Activated CD8-positive, alpha-beta memory T cell treated with anti-CD3 and anti-CD28 coated beads for 1 hour (primary cell): ENCODE measurements at places on chromosomes 5 and 9.

DNA sequence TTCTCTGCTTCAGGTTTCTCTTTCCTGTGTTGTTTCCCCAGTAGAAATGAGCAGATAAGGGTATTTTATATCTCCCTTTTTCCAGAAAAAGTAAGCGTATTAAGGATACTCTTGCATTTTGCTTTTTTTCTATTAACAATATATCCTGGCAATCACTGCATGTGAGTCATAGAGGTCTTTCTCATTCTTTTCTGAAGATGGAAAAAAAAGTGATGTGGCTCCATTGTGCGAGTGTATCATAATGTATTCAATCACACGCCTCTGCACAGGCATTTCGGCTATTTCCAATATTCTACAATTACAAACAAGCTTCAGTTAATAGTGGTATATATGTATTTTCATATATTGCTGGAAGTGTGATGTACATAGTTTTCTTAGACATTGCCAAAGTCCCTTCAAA is 155.9 kb downstream of the MED27 start:
- DNase-seq, result no peak

- no peak for DNase-seq
Observed at GRCh38 chr9:19283072-19283710, 52.7 kb downstream of the DENND4C start.

DNA sequence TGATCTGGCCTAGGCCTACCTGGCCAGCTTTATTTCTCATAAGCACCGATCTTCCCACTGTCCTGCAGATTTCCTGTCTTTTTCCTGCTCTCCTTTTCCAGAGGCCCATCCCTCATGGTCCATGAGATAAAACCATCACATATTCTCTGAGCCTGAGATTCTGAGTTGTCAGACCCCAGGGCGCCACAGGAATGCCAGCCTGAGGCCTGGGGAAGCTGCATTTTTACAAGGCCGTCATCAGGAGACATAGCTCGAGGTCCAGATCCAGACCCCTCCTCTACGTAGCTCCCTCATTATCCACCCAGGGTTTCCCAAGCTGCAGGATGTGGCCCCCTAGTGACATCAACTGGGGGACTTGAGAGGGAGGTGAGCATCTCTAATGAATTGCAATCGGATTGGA is 204.3 kb downstream of the ATPSCKMT start:
- DNase-seq, result no peak

- DNase-seq, result no peak
Observed at GRCh38 chr5:83222906-83223305, 145.6 kb downstream of the XRCC4 start.

DNA sequence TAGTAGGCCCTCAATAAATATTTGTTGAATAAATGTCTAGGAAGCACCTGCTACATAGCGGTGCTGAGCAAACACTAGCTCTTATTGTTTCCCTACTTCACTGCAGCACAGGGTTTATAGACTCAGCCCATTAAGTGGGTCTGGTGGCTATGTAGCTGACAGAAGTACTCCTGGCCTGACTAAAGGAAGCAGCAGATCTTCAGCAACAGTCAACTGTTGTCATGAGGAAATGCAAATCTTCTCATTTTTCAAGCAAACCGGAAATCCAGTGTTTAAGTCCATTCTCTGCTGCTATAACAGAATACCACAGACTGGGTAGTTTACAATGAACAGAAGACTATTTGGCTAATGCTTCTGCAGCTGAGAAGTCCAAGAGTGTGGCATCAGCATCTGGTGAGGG is 2.8 kb upstream of the TEX10 start:
- no peak for DNase-seq

GRCh38 chr5:156402387-156402921 is 75.5 kb downstream of the SGCD start:
- DNase-seq, result no peak

- no peak for DNase-seq
Observed at GRCh38 chr5:116751684-116752083, 177.1 kb upstream of the SEMA6A start.

DNA sequence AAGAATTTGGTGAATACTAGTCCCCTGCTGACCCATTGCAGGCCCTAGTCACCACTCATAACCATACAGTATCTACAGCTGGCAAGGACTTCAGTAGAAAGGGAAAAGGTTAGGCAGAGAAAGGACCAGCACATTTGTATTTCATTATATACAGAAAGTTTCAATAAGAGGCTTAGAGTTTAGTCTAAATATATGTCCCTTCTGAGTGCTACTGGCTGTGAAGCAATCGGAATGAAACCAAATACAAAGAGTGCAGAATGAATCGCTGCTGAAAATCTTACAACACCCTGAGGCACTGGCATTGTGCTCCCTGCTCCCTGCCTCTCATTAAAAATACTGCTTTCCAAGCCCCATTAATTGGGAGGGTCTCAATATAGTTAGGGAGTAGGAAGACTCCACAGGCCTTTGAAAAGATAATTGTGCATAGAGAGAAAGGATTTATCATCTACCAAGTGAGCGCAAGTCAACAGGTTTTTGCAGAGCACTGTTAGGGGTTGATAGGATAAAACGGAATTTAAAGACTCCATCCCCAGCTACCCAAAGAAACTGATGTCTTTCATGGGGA is 110.8 kb downstream of the SLC1A3 start:
- no peak for DNase-seq

GRCh38 chr5:66675406-66675805 is 79.2 kb downstream of the MAST4 start:
- no peak for DNase-seq

DNA sequence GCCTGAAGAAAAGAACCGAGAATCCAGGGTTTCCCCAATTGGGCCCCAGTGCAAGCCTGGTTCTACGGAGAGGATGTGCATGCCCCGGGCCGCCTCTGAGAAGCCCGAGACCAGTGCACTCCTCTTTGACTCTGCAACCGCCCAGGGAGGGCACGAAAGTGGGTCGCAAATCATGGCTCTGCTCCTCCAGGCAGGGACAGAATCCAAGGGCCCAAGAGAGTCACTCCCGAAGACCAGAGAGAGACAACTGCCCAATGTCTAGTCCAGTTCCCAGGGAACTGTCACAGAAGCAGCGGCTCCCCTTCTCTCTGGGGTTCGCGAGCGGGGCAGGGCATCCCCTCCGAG is 107.8 kb downstream of the PSD2 start:
- DNase-seq, result no peak

- no peak for DNase-seq
Observed at GRCh38 chr5:136242611-136243010, 49.6 kb upstream of the SMIM32 start.

DNA sequence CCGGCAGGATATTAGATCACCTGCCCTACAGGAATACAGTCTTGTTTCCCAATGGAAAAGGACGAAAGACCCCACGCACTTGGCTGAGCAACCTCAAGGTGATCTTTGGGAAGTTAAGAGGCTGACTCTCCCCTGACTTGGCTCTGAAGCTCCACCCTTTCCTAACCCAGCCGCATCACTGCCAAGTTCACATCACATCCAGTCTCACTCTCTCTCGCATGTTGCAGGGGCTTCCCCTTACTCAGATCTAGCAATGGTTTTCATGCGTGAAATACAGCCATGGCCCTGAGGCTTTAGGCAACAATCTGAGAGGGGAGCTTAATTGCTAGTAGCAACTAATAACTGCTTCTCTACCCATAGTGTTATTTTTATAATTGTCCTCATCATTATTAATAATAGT is 211.6 kb downstream of the DOCK8 start:
- no peak for DNase-seq

GRCh38 chr5:137096149-137097103 is 402.7 kb downstream of the SPOCK1 start:
- no peak for DNase-seq

DNA sequence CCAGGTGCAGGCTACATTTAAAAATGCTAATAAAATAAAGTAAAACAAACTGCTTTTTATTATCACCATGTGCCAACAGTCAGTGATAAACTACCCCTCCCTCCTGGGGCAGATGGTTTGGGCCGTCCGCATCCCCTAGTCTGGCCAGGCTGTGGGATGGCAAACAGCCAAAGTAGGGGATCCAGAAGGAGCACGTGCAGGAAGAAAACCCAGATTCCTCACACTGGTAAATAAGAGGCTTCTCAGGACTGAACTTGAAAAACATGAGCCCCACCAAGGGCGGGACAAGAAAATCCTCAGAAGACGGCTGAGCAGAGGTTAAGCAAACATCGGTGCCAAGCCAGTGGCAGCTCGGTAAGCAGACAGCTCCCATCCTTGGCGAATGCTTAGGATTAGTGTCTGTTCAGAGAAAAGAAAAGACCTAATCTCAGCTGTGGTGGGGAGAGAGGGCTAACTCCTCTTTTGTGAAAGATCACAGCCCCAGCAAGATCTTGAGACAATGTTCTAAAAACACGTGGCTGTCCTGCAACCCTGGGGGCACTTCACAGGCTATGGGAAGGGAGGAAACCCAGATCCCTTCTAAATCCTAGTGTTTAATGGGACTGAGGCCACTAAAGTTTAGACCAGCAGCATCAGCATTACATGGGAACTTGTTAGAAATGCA is 46.5 kb upstream of the GDNF start:
- no peak for DNase-seq

DNA sequence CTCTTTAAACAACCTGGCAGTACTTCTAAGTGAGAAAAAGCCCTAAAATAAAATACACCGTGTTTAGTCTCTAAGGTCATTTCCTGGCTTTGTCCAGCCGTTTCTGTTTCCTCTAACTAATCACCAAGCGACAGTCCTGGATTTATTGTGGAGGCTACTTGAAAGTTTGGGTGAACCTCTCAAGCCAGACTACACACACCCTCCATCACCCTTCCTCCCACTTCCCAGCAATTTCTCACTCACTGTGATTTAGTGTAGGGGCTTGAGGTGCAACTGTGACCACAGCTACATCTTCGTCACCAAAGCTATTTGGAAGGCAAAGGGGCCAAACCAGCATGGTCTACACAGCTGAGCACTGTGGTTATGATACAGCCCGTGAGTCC is 240.0 kb upstream of the SLC24A2 start:
- no peak for DNase-seq

DNA sequence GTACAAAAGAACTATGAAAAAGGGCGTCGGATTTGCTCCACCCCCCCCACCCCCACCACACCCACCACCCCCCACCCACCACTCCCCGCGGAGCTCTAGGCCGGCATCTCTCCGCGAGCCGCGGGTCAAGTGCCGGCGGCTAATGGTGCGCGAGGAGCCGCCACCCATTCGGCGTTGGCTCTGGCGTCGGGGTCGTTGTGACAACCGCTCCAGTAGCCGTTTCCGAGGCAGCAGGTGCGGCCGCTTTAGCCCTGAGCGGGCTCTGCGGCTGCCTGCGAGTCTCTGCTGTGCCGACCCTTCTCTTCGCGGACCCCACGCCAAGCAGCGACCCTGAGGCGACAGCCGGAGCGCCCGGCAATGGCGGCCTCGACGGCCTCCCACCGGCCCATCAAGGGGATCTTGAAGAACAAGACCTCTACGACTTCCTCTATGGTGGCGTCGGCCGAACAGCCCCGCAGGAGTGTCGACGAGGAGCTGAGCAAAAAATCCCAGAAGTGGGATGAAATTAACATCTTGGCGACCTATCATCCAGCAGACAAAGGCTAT is at the start of gene PPP1R2B:
Gene PPP1R2B (plus strand): TSS at position 90 of the 546 bp plus-strand sequence. CDS start 268 bp downstream, at position 358.
- DNase-seq, result no peak

DNA sequence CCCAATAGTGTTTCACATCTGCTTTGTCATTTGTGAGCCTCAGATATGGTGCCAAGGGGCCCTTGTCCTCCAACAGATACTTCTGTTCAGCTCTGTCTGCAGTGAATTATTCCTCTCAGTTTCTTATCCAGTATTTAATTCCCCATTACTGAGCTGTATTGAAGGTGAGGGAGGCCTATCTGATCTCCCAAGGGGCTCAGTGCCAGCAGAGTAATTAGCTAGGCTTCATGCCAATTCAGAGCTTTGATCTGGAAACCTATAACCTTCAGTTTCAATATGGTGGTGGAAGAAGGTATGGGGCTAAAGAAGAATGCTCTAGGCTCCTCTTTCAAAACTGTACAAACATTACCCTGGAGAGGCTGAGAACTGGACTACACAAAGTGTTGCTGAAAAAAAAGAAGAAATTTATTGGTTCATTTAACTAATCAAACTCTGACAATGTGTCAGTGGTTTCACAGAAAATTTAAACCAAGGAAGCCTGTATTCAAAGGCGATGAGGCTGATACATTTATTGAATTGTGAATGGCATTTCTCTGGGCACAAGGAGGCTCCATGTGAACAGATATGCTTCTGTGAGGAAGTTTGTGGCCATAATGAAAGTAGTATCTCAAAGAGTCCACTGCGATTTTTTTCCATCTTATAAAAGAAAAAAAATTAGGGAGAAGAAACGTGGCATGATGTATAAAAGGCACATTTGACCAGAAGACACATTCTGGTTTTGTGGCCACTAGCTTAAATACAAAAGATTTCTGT is 397.8 kb downstream of the TLE4 start:
- no peak for DNase-seq

GRCh38 chr5:120270498-120270897 is 193.6 kb upstream of the PRR16 start:
- DNase-seq, result no peak

DNA sequence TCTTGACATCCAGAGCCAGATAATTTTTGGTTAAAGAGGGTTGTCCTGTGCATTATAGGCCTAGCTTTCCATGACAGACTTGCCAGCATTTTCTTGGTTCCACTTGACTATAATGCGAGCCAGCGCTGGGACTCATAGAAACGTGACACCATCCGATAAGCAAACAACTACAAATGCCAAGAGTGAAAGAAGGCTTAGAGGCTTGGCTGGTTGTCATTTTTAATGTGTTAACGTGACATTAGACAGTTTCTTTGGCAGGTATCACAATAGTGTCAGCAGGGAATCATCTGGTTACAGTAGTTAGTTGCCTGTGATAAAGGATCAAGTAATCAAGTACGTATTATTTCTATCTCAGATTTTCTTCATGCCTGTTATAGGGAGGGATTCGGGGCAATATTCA is 20.0 kb upstream of the LIFR start:
- DNase-seq, result no peak

DNA sequence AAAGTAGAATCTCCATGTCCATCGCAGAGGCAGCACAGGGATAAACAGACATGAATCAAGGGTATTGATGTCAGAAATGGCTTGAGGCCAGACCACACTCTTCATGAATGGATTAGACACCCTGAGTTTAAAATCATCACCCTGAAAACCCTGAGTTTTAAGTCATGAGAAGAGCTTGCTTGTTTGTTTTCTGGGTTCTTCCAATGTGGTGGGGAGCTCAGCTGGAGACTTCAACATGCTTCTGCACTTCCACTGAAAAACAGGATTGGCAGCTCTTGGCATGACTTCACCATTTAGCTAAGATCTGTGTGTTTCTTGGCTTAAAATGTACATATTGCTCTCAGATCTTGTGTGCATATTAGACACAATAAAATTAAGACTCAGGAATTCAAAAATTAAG is 9.8 kb downstream of the GCNT4 start:
- DNase-seq, result no peak
